ENCODE measurements at places on chromosomes 16 and 17. TPM values are rescaled to one million over a fixed set of nuclear protein-coding genes. Genes with fewer than 3 reads are reported as not detected.

DNA sequence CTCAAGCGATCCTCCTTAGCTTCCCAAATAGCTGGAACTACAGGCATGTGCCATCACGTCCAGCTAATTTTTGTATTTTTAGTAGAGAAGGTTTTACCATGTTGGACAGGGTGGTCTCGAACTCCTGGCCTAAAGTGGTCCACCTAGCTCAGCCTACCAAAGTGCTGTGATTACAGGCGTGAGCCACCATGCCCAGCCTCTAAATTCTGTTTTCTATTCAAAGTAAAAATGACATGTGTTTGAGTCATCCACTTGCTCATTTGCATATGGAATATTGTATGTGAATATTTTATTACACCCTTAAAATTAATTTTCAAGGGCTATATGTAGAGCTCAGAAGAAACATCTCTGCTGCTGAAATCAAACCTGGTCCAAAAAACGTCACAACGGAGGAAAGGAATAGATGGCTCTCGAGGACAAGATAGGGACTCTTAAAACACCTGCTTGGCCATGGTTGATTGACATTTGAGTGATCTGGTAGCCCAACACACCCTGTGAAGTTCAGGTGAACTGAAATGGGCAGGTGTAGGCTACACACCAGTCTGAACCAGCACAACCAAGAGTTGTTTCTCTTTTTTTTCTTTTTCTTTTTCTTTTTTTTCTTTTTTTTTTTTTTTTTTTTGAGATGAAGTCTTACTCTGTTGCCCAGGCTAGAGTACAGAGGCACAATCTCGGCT lies 51.1 kb downstream of the SF3B3 start:
- no peak for DNase-seq

DNA sequence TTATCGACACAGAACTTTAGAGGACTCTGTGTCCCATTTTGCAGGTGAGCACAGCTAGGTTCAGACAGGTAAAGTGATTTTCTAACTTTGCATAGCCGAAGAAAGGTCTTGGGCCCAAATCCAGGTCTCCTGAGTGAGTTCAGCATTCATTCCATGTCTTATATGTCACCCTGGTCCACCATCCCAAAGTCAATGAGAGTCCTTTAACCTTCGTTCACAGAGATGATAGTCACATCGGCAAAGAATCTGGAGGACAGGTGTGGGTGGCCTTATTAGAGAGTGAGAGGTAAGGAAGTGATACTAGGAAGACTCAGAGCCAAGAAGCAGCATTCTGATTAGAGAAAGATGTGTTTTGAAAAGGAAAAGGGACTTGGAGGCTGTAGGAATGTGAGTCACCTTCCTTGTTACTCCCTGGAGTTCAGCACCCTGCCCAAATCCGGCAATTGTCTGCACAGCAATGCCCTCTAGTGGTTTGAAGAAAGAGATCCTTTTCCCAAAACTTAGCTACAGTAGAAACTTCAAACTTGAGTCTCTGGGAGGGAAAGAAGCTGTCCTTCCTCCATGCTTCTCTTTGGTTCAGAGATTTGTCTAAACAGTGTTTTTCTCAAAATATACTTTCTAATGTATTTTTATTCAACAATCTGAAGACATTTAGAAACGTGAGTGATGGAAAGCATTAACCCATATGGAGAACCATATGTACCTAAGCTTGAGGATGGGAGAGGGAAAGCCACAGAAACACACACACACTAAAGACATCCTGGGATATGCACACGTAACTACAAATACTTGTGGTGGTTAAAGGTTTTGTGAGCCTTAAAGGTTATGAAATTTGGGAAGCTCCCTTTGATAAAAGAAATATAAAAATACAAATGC lies 96.4 kb upstream of the SHISA6 start:
- no peak for DNase-seq

The SYCE1L gene
- polyA plus RNA-seq, result 6.0 TPM

GRCh38 chr17:31072186-31072585 lies 22.6 kb upstream of the NF1 start:
- no peak for DNase-seq

DNA sequence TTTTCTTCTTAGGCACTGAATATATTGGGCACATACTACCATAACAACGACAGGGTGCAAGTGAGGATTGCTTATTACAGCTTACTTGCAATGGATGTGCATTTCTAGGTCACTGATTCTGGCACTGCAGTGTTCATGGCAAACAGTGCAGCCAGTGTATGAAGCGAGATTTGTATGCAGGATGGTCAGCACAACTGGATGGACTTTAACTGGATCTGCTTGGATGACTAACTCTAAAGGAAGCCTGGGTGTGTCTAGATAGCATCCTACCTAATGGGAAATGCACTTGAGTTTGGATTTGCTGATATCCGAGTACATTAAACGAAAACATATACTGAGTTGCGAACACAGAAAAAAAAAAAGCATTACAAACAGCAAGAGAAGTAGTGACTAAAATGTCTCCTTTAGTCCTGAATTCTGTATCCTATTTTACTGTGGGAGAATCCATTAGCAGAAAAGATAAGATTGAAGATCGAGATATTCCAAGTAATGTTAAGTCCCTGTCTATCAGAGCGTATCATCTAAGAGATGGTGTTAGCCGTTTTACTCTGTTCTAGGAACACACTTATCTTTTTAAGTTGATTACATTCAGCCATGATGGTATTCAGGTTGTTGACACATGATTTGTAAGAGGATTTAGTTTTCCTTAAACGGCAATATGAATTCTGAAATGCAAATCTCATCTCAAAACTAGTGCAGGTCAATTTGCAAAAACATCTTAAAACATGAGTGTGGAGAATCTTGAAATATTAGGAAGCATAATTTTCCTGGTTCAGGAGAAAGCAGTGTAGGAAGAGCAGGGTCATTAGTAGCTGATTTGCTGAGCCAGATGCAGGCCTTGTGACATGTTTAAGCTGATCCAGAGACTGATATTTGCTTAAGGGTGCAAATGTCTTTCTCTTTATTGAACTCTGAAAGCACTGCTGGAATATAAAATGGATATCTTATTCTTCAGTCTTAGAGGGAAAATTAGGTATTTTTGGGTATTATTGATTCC lies 142.6 kb upstream of the CPHXL start:
- DNase-seq, result no peak

DNA sequence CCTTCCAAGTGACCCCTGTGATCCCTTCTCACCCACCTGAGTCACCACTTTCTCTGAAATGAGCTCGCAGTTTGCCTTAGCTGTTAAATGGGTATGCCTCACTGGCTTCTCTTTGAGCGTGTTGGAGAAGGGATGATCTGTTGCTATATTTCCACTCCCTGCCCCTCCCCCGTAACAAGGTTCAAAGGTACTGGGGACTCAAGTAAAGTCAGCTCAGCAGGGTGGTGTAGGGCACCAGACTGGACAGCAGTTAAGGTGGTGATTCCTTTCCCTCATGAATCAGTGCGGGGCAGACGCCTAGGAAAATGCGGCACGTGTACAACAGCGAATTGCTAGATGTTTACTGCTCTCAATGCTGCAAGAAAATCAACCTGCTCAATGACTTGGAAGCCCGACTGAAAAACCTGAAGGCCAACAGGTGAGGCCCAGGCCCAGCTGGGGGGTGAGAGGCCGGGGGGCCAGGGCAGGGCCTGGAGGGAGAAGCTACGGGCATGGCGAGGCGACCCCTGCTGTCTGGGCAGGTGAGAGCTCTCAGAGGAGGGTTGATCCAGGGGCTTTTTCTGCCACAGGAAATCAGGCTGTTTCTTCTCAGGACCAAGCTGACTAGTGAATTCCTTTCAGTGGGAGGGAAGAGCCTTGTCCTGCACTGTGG lies 130.3 kb downstream of the RAB11FIP4 start:
- no peak for DNase-seq

The DECR2 gene
- polyA plus RNA-seq, result 32.1 TPM

DNA sequence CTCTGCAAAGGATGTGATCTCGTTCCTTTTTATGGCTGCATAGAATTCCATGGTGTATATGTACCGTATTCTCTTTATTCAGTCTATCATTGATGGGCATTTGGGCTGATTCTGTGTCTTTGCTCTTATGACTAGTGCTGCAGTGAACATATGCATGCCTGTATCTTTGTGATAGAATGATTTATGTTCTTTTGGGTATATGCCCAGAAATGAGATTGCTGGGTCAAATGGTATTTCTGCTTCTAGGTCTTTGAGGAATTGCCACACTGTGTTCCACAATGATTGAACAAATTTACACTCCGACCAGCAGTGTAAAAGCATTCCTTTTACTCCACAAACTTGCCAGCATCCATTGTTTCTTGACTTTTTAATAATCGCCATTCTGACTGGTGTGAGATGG lies 60.2 kb upstream of the ADORA2B start:
- DNase-seq, result no peak

The TLCD3B gene
- 1.5 TPM for polyA plus RNA-seq

GRCh38 chr17:30426292-30426691 lies 47.6 kb downstream of the CPD start:
- DNase-seq, result no peak

DNA sequence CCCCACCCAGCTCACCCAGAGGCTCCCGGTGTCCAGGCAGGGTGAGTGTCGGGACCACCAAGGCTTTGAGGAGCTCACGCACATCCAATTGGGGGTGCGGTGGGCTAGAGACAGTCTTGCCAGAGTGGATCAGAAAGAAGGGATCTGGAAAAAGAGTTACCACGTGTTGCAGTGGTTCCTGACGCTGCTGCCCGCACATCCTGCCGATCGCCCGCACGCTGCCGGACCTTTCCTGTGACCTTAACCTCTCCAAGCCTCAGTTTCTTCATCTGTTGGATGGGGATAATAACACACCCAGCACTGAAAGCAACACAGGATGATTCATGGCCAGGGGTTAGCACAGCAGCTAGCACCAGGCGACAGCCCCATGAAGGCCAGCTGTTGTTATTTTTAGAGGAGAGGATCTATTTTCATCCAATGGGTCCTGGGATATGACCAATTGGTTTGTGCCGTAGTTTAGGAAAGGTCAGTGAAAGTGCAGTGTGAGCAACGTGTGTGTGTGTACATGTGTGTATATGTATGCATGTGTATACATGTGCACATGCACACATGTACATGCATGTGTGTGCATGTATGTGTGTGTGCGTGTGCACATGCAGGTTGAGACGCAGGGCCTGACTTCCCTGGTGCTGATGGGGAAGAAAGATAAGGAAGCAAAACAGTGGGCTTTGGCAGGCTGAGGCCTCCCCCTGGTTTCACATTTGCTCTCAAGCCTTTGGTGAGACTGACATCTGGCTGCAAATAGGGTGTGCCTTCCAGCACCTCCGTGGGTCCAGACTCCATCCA lies 2.5 kb downstream of the ITGAX start:
- DNase-seq, result no peak

The TEX14 gene
- 0.48 TPM for polyA plus RNA-seq

- DNase-seq, result no peak
Observed at GRCh38 chr17:41710472-41711090, 1.6 kb upstream of the GAST start.

GRCh38 chr17:35778641-35779196 lies 16.7 kb downstream of the MMP28 start:
- DNase-seq, result no peak

The SGCA gene
- 0.95 TPM for polyA plus RNA-seq

The ACSF3 gene
- 36.3 TPM for polyA plus RNA-seq

The TNFSF13 gene
- 12.8 TPM for polyA plus RNA-seq

DNA sequence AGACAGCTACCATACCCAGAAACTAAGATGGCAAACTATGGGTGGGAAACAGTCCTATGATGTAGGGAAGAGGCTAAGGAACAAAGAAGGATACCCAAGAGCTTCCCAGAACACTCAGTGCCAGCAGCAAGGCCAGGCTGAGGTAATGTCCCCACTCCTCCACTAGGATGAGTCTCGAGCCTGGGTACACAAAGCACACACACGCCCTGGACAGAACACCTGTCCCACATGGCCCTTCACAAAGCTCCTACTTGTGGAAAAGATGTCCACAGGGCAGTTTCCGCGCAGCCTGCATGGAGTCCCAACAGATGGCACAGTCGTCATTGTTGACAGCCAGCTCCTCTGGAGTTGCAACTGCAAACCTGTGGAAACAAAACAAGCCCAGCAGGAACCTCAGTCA lies 23.9 kb downstream of the AMFR start:
- no peak for DNase-seq

The MEFV gene
- 0.16 TPM for polyA plus RNA-seq

The NPIPB2 gene
- polyA plus RNA-seq, result 12.1 TPM

- no peak for DNase-seq
Observed at GRCh38 chr17:79539944-79540705, 70.7 kb downstream of the RBFOX3 start.
